Hindlimb muscle (tissue), 1 donor: ENCODE measurements at places on chromosomes 6 and 20.
A peak's percentile ranks its signal among the peaks of the same experiment; 100 is the strongest.

DNA sequence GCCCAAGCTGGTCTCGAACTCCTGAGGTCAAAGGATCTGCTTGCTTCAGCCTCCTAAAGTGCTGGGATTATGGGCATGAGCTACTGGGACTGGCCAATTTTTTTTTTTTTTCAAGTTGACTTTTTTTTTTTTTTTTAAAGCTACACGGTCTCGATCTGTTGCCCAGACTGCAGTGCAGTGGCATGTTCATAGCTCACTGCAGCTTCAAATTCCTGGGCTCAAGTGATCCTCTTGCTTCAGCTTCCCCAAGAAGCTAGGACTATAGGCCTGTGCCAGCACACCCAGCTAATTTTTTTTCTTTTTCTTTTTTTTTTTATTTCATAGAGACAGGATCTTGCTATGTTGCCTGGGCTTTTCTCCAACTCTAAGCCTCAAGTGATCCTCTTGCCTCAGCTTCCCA, 59.5 kb downstream of the NCOA3 start:
- no peak for DNase-seq

- DNase-seq, result no peak
Observed at GRCh38 chr6:111070105-111071005, 16.9 kb upstream of the SLC16A10 start.

DNA sequence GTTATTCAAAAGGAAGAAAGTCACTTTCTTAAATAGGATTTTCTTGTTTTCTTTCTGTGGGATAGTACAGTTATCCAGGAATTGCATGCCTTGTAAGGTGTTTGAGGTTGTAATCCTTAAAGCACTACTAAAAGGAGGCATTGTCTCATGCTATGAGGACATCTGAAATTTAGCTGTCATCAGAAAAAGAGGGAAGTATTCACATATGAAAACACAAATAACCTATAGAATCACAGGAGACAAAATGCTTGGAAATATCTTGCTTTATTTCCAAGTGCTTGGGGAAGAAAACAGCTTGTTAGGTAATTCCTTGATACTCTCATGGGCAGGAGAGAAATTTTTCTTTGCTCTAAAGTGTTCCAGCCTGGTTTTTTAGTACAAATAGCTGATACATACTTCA, 40.1 kb downstream of the HECA start:
- no peak for DNase-seq

- no peak for DNase-seq
Observed at GRCh38 chr6:22657352-22657980, 88.1 kb downstream of the HDGFL1 start.

DNA sequence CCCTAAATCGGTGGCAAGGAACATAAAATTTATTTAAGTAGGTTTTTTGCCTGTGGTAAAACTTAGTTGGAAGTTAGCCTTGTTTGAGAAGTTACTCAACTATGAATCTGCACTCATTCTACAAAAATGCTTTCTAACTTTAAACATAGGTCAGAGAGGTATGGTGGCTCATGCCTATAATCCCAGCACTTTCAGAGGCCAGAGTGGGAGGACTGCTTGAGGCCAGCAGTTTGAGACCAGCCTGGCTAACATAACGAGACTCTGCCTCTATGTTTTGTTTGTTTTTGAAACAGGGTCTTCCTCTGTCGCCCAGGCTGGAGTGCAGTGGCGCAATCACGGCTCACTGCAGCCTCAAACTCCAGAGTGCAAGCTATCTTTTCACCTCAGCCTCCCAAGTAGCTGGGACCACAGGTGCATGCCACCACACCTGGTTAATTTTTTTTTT, 16.2 kb downstream of the USP49 start:
- DNase-seq, result no peak

DNA sequence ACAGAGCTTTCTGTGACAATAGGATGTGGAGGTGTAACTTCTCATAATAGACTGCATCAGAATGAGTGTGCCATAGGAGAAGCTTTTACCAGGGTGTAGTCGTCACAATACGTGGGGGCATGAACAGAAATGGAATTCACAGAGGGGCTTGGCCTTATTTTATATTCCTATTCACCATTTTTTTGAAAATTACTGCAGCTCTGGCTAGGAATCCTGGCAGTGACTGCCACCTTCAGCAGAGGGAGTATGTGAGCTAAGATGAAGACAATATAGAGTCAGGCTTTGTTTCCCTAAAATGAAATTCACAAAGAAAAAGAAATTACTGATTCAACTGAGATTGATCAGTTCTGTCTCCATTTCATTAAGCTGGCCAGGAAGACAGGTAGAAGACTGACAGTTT, 13.9 kb downstream of the TOMM6 start:
- DNase-seq, result no peak

GRCh38 chr6:76631622-76632021, 559.2 kb upstream of the IMPG1 start:
- DNase-seq, result no peak

- peak; percentile 6 for DNase-seq
Observed at GRCh38 chr6:147201885-147202515, 2.2 kb upstream of the STXBP5 start.

GRCh38 chr20:23178806-23179205, 92.7 kb upstream of the CD93 start:
- no peak for DNase-seq

DNA sequence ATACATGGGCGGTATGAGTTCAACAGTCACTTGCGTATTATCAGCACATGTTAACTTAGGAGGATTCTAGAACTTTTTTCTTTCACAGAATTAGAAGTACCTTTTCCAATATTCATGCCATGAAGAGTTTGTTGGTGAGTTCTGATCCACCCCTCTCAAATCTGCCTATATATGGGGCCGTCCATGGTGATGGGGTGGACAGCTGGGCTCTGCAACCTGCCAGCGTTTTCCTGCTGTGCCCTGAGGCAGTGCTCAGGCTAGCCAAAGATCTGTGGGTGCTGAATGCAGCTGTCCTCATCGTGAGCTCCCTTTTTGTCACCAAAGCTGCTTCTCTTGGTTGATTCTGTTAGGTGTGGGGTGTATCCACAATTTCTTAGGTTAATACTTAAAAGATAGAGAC, 88.7 kb downstream of the THBS2 start:
- DNase-seq, result no peak

DNA sequence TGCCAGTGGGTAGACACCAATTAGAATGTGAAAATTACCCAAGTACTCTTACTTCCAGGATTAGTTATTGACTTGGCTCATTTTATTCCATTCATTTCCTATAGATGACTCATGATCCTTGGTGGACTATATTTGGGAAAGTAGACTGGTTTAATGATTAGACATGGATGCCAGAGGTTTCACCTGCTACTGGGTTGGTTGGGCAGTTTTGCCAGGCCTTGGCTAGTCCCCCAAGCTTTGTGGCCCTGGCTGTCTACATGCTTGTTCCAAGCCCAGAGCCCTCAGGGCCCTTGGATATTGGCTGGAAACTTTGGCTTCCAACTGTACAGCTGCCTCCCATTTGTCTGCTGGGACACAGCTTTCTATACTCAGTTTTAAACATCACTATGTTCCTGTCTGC, 104.1 kb downstream of the ZFP64 start:
- no peak for DNase-seq

- no peak for DNase-seq
Observed at GRCh38 chr6:160494576-160494975, 146.4 kb downstream of the SLC22A3 start.

DNA sequence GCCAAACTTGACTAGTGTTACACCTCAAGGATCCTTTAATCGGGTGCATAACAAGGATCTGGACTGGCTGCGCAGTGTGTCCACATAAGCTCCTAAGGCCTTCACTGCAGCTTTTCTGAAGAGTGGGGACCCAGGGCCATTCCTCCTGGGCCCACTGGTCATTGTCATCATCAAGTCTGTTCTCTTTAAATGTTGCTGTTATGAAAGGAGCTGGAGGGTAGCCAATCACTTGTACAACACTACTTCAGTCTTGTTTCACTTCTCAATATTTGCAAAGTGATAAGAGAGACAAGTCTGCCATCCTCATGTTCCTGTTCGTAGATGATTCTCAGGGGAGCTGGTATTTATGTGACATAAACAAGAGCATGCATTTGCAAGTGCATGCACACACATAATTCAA, 149.8 kb downstream of the SYNDIG1 start:
- no peak for DNase-seq

DNA sequence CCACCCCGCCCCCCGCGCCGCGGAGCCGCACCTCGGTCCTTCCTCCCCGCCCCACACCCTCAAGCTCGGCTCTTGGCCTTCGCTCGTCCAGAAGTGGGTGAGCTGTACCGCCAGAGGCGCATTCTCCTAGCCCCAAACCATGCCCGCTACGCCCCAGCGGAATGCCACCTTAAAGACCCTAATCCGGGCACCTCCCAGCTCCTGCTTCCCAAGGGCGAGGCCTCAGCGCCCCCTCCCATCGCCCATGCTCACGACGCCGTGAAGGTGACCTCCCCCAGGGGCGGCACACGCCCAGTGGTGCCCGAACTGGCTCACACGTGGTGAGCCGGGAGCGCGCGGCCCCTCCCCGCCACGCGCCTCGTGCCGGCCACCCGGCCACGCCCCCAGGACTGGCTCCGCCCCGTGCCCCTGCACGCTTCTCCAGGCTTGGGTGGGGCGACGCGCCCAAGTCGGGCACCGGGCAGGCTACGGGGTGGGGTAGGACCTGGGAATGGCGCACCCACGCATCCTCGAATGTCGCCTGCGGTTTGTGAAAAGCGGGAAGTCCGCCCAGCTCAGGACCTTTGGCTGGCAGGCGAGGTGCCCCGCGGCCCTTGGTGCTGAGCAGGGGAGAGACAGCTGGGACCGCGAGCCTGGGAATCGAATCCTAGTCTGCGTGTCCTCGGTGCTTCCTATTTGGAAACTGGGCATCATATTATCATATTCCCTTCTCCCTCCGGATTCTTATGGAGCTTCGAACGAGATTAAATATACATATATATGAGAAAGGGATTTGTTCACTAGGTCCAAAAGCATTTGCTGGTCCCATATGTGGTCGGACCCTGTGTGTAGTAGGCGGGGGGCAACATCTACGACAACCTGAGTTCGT, 941 bp upstream of the SOX12 start:
- peak; percentile 88 for DNase-seq

DNA sequence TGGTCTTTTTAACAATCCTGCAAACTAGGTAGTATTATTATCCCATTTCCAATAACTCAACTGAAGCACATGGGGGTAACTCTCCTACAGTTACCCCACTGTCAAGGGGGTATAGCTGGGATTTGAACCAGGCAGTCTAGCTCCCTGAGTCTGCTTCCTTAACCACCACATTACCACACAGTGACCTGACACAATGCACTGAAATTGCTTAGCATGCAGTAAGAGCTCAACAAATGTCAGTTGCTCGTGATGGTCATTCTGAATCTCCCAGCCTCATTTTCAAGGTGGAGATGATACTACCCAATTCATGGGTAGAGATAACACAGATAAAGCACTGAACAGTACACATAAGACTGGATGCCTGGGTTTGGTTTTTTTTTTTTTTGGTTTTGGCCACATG, 193.2 kb upstream of the MYLIP start:
- DNase-seq, result no peak

DNA sequence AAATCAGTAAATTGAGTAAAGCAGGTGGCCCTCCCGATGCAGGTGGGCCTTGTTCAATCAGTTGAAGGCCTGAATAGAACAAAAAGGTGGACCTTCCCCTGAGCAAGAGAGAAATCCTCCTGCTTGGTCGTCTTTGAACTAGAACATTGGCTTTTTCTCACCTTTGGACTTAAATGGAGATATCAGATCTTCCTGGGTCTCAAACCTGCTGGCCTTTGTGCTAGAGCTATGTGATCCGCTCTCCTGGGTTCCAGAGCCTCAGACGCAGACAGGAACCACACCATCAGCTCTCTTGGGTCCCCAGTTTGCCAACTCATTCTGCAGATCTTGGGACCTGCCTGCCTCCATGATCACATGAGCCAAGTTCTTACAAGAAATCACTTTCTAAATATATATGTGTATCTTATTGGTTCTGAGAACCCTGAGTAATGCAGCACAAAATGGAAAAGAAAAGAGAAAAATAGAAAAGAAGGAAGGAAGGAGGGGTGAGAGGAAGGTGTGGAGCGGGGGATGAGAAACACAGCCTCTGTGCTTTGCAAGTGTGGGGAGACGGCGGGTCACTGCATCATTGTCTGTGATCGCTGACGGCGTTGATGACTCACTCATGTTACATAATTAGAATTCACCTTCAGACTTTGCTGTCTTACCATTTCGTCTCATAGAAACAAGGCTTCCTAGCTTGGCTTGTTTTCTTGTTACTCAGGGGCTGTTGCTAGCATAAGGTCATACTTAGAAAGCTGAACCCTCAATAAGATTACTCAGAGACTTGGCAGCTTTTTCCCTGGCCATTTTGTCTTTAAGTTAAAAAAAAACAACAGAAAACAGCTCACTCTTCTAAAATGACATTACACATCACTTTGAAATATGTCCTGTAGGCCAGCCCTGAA, 85.7 kb upstream of the NEDD9 start:
- DNase-seq, result peak; percentile 79

DNA sequence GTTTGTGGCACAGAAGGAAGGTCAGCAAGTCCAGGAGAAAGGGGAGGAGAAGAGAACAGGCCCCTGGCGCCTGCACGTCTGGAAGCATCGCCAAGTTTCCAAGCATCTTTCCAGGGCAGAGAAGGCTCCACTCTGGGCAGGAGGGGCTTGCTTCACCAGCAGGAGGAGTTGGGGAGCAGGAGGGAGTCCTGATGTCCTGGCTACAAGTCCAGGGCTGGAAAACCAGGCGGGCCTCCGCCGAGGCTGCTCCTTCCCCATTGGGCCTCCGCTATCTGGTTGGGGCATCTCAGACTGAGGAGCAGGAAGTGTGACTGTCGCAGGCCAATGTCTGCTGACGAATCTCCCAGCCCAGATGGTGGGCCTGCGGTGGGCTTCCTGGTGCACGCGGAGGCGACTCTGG, 421.9 kb downstream of the PREX1 start:
- DNase-seq, result no peak

- DNase-seq, result no peak
Observed at GRCh38 chr20:51385646-51386530, 156.6 kb downstream of the NFATC2 start.

DNA sequence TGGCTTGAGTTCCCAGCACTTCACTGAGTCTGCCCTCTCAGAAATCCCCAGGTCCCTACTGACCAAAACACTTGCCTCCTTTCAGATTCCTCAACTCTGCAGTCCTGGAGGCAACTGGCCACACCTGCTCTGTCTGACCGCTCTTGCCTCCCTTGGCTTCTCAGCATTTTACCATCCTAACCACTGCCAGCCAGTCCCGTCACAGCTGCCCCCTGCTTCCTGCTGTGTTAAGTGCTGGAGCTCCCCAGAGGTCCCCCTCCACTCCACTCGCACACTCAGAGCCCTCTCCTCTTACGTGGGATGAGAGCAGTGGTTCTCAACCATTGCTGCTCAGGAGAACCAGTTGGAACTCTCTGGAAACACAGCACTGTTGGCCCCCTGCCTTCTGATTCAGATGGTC, 20.5 kb downstream of the ADAT2 start:
- DNase-seq, result no peak

DNA sequence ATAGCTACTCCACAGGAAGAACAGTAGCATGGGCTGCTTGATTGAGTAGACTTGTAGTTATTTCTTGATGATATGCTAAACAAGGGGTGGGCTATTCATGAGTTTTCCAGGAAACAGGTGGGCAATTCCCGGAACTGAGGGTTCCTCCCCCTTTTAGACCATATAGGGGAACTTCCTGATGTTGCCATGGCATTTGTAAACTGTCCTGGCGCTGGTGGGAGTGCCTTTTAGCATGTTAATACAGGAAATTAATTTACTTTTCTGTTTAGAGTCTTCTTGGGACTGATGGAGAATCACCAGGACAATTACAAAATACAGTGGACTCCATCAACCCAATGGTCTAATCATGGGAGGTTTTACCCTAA, 22.7 kb downstream of the CYP24A1 start:
- DNase-seq, result no peak
